ENCODE measurements at places on chromosomes 11 and 22.

DNA sequence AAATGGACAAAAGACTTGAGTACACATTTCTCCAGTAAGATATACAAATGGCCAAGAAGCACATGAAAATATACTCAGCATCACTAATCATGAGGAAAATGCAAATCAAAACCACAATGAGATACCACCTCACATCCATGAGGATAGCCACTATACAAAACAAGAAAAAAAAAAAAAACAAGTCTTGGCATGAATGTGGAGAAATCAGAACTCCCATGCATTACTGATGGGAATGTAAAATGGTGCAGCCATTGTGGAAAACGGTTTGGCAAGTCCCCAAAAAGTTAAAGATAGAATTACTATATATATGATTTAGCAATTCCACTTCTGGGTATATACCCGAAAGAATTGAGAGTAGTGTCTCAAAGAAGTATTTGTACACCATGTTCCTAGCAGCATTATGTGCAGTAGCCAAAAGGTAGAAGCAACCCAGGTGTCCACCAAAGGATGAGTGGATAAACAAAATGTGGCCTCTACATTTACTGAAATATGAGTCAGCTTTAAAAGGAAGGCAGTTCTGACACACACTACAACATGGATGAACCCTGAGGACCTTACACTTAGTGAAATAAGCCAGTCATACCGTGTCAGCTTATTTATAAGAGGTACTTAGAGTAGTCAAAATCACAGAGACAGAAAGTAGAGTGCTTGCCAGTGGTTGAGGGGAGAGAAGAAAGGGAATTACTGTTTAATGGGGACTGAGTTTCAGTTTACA, 146.3 kb downstream of the WNT7B start:
- DNase-seq, result no peak

- no peak for DNase-seq
Measured at GRCh38 chr11:2104524-2105440, 34.4 kb downstream of the IGF2 start.

DNA sequence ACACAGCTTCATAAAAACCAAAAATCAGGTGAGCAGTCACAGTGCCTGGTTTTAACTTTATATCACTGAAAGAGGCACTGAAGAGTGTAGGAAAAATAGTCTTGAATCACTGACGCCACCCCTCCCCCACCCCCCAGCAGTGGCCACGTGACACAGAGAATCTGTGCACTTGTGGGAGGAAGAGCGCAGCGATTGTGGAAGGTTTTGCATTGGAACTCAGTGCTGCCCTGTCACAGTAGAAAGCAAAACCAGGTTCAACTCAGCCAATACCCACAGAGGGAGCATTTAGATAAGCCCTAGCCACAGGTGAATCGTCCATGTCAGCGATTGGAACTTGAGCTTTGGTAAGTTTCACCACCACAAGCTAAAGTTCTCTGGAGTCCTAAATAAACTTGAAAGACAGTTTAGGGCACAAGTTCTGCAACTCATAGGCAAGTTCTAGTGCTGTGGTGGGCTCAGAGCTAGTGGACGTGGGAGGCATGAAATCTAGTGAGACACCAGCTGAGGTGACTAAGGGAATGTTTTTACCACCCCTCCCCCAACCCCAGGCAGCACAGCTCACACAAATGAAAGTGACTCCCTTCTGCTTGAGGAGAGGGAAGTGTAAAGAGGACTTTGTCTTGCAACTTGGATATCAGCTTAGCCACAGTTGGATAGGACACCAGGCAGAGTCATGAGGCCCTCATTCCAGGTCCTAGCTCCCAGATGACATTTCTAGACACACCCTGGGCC, 13.3 kb downstream of the OR52B2 start:
- no peak for DNase-seq

DNA sequence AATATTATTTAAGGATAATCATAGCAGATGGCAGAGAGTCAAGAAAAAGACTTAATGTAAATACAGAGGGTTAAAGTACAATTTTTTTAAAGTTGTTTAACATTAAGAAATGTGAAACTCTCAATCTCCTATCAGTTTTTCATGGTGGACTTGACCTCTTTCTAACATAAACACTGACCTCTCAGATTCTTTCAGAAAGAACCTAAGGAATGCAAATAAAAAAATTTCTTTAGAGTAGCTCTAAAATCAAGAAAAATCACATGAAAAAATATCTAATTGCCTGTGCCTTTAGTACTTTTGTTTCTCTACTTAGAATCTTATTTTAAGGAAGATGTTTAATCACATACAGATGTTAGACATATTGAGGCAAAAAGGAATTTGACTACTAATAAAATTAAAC, 12.9 kb downstream of the RNF141 start:
- no peak for DNase-seq

GRCh38 chr11:66172146-66172545, 96.3 kb upstream of the RAB1B start:
- no peak for DNase-seq

DNA sequence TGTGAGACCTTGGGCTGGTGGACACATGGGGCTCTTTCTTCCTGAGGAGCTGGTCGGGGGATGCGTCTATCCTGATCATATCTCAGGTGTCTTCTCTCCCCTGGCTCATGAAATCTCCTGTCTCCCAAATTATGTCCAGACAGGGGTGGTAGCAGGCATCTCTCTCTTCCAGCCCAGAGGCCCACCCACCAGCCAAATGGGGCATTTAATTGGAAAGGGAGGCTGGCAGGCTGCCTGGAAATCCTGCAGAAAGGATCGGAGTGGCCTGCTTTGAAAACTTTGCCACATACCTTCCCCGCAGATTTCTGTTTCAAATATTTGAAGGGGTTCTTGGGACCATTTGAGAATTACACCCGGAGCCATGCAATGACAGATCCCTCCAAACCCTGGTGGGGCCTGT, 37.4 kb downstream of the SMIM38 start:
- DNase-seq, result no peak

DNA sequence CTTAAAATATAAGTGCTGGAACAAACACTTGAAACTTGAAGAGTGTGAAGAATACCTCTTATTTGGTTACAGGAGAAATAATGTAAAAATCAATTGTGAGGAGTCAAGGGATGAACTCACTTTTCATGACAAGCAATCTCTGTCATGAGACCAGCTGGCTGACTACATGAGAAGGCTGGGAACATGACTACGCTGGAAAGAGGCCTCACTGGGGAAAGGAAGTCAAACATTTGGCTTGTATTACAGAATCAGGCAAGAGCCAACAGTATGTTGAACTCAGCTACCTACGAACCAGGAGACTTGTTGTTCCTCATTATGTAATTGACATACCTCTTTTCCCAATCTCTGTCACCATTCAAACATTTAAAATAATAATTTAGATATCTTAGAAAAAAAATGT, 14.4 kb downstream of the DCDC1 start:
- DNase-seq, result no peak

DNA sequence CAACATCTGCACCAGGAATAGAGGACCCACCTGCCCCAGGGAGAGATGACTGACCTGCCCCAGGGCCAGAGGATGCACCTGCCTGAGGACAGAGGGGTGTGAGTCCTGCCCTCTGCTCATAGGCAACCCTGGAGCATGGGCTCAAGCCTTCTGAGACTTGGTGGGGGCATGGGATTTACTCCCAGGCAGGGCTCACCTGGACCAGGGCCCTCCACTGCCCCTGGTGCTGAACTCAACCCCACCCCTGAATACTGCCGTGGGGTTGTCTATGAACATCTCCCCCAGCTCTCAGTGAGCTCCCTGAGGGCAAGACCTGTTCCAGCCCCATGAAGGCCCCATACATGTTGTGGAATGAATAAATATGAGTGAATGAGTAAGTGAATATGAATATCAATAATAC, 33.8 kb upstream of the MUC5AC start:
- DNase-seq, result no peak

- peak; percentile 65 for DNase-seq
Measured at GRCh38 chr11:72595292-72595684, 78.9 kb downstream of the PDE2A start.

DNA sequence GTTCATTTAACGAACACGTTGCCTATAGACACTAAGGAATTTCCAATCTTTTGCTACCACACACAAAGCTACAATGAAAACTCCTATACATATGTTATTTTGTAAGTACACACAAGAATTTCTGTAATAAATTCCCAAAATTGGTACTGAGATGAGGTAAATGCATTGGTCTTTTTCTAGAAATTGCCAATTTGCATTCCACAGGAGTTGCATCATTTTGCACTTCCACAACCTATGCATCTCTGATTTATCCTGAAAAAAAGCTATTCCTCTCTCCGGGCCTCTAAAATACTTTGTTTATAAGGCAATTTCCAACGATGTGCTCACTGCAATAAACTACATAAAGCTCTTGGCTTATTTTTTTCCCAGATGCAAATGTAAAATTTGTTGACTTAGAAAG, 24.9 kb downstream of the IMMP1L start:
- no peak for DNase-seq

- DNase-seq, result peak; percentile 10
Measured at GRCh38 chr22:49312601-49313000, 515.1 kb downstream of the BRD1 start.

- no peak for DNase-seq
Measured at GRCh38 chr11:73017024-73017751, 124.9 kb downstream of the FCHSD2 start.

DNA sequence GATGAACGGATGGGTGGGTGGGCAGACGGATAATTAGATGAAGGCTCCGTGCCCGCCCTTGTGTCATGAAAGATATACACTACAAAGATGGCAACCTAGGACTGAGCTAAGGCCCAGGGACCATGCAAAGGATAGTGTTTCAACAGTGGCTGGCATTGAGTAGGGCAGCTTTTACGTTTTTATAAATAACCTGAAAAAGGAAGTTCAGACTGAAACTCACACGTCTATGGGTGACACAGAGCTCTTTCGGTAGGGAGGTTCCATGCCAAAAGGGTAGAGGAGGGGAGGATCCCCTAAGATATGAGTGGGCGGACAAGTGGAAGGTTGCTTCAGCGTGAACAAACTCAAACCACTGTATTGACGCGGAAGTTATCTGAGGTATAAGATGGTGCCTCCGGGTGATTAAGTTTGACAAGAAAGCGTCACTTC, 90.5 kb downstream of the UBASH3B start:
- no peak for DNase-seq

DNA sequence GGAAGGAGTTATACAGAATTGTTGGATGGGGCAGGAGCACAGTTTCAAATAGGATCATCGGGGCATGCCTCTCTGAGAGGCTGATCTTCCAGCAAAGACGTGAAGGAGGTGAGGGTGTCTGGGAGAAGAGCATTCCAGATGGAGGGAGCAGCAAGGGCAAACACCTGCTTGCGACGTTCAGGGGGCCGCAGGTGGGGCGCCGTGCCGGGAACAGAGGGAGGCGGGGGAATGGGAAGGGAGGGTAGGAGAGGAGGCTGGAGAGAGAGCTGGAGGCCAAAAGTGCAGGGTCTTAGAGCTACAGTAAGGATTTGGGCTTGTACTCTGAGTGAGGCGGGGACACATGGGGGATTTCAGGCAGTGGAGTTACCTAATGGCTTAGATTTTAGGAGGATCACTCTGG, 13.6 kb downstream of the APOL5 start:
- no peak for DNase-seq

- DNase-seq, result no peak
Measured at GRCh38 chr11:113562981-113563461, 87.8 kb upstream of the DRD2 start.

- DNase-seq, result peak; percentile 12
Measured at GRCh38 chr22:44529827-44530523, 31.9 kb upstream of the RTL6 start.

GRCh38 chr11:32053151-32053888, 37.6 kb upstream of the RCN1 start:
- DNase-seq, result no peak

- DNase-seq, result no peak
Measured at GRCh38 chr11:94800414-94800813, 32.3 kb downstream of the AMOTL1 start.

DNA sequence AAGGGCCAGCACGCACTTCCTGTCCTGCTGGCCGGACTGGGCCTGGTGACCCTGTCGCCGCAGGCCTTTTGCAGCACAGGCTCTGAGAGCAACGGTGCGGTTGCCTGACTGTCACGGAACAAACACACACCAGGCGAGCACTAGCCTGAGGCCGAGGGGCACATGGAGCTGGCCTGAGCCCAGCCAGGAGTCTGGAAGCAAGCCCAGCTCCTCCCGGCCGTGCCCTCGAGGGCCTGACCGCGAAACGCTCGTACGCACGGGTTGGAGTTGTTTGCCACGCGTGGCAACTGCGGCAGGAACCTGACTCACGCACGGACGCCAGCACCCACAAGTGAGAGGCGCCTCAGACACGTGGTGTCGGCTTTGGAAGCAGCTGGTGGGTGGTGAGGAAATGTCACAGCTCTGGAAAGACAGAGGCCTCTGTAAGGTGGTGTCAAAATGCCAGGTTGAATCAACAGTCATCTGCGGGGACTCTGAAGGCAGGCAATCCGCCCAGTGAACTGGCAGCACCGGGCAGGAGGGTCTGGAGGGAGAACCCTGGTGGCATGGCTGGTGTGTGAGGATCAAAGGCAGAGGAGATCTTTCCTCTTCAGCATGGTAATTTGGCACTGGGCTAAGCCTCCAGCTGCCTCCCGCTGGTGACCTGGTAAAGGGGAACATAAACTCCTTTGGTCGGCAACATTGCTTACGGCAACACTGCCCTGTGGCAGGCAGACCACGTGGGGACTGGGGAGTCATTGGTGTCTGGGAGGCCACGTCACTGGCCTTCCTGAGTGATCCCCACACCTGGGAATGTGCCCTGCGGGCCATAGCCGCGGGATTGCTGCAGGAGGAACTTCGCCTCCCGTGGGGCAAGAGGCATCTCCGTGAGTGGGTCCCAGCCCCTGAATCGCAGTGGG, 15.3 kb upstream of the IL17REL start:
- DNase-seq, result no peak

DNA sequence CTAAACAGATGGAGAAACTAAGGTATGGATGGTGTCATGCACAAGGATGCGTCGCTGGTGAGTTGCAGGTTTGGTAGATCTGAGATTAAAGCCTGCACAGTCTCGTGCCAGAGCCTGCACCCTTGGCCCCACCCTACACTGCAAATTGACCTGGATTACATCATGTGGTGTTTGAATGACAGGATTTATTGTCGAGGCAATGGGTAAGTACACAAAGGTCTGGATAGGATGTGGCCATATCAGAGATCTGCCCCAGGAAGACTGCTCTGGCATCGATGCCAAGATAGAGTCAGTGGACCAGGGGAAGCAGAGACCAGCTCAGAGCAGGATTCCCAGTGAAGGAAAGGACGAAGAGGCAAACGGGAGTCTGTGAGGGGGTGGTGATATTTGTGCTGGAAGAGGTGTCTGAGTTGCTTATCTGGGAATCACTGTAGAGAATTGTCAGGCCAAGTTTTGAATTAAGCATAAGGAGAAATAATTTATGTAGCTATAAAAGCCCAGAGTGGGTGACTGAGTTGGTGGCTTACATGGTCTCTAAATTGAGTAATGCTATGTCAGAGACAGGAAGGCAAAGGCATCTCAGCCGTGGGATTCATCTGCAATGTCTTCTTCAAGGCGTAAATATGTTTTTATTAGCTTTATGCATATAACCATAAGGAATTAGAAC, 499.6 kb upstream of the B3GAT1 start:
- DNase-seq, result no peak
